ENCODE measurements at places on chromosomes 7 and 10. TPM values are rescaled to one million over a fixed set of nuclear protein-coding genes. Genes with fewer than 3 reads are reported as not detected.

- H3K4me1 ChIP-seq: no peaks in the 10 kb centered on the region
- H3K27me3 ChIP-seq: no peaks in the 10 kb centered on the region
- no peaks in the 10 kb centered on the region for H3K36me3 ChIP-seq
- no peak overlapping the region for H3K27ac ChIP-seq
Observed at GRCh38 chr10:59229441-59229840, 53.0 kb downstream of the PHYHIPL start.

- no peak for DNase-seq
- no peaks in the 10 kb centered on the region for H3K4me1 ChIP-seq
- H3K27ac ChIP-seq: no peak overlapping the region
Observed at GRCh38 chr10:63917363-63917762, 396.2 kb downstream of the REEP3 start.

GRCh38 chr7:130894146-130894908 is 160.3 kb upstream of the KLF14 start:
- H3K27me3 ChIP-seq: no peaks in the 10 kb centered on the region
- H3K36me3 ChIP-seq: no peaks in the 10 kb centered on the region
- peak overlapping the region; percentile 45 for H3K27ac ChIP-seq
- H3K4me1 ChIP-seq: peaks cover 54% of the 10 kb centered on the region
- no peak overlapping the region for H3K4me3 ChIP-seq

DNA sequence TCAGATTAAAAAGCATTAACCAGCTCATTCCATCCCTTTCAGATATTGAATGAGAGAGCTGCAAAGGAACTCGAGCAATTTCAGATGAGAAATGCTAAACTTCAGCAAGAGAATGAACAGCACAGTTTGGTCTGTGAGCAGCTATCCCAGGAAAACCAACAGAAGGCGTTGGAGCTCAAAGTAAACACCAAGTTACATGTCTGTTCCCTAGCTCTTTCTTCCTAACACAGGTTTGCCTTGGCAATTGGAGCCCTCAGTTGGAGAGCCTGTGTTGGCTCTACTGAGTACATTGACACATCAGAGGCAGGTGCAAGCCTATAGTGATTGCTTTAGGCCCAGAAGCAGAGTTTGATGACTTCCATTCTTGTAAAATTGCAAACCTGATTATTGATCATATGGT is 14.7 kb downstream of the CFAP58 start:
- H3K27me3 ChIP-seq: no peaks in the 10 kb centered on the region
- H3K4me1 ChIP-seq: no peaks in the 10 kb centered on the region
- no peak overlapping the region for H3K4me3 ChIP-seq
- no peak overlapping the region for H3K27ac ChIP-seq
- DNase-seq: no peak
- H3K36me3 ChIP-seq: no peaks in the 10 kb centered on the region

GRCh38 chr10:99115703-99116102 is 119.9 kb downstream of the HPSE2 start:
- no peak overlapping the region for H3K4me3 ChIP-seq
- DNase-seq: no peak
- H3K36me3 ChIP-seq: no peaks in the 10 kb centered on the region
- no peaks in the 10 kb centered on the region for H3K27me3 ChIP-seq
- no peaks in the 10 kb centered on the region for H3K4me1 ChIP-seq
- no peak overlapping the region for H3K27ac ChIP-seq

GRCh38 chr10:129055986-129056385 is 411.1 kb upstream of the MGMT start:
- H3K27me3 ChIP-seq: no peaks in the 10 kb centered on the region
- DNase-seq: no peak
- no peak overlapping the region for H3K27ac ChIP-seq
- no peaks in the 10 kb centered on the region for H3K36me3 ChIP-seq

DNA sequence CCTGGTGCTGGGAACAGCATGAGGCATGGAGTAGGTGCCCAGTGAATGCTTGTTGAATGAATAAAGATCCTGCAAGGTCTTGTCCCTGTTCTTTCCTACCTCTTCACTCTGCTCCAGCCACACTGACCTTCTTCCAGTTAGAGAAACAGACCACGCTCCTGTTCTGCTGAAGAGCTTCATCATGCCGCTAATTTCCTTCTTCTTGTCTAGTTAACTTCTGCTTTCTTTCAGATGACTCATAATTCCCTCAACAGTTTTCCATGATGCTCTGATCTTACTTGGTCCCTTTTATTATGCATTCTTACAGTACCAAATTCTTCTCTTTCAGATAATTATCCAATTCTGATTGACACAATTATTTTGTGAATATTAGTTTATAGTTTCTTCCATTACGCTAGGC is 59.5 kb upstream of the C1QL3 start:
- H3K27me3 ChIP-seq: no peaks in the 10 kb centered on the region
- H3K36me3 ChIP-seq: no peaks in the 10 kb centered on the region
- no peak overlapping the region for H3K4me3 ChIP-seq

SEC31B gene
- total RNA-seq: 42.0 TPM

DNA sequence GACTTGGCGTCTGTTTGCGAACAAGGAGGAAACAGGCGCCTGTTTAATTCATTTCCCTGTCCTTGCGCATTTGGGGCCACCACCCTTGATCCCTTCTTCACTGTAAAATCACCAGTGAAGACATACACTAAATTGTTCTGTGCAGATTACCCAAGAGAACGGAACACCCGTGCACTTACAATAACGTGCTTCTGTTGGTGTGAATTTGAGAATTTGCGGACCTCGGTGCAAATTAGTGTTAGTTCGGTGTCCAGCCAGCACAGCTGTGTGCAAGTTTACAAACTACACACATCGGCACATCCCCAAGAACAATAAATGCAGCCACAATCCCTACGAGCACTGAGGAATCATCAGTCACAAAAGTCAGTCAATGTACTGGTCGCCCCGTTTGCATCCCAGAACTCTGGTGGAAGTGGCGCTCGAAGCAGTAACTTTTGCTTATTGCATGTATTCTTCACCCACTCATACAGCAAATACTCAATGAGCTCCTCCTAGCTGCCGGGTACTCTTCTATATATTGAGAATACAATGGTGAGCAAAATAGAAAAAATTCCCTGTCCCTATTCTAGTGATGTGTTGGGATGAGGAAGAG is 786 bp upstream of the CNOT4 start:
- peak; percentile 49 for DNase-seq
- peak overlapping the region; percentile 95 for H3K4me3 ChIP-seq
- peak overlapping the region; percentile 97 for H3K27ac ChIP-seq
- H3K36me3 ChIP-seq: no peaks in the 10 kb centered on the region

- H3K4me3 ChIP-seq: no peak overlapping the region
- DNase-seq: no peak
- no peaks in the 10 kb centered on the region for H3K27me3 ChIP-seq
- no peaks in the 10 kb centered on the region for H3K36me3 ChIP-seq
Observed at GRCh38 chr7:23594879-23595604, 2.1 kb upstream of the CCDC126 start.

DYNC1I1 gene
- 7.1 TPM for total RNA-seq

GRCh38 chr7:155053002-155053401 is 17.1 kb upstream of the HTR5A start:
- no peak overlapping the region for H3K27ac ChIP-seq
- no peaks in the 10 kb centered on the region for H3K36me3 ChIP-seq
- H3K4me1 ChIP-seq: no peaks in the 10 kb centered on the region
- DNase-seq: no peak
- H3K4me3 ChIP-seq: no peak overlapping the region
- H3K27me3 ChIP-seq: no peaks in the 10 kb centered on the region

DNA sequence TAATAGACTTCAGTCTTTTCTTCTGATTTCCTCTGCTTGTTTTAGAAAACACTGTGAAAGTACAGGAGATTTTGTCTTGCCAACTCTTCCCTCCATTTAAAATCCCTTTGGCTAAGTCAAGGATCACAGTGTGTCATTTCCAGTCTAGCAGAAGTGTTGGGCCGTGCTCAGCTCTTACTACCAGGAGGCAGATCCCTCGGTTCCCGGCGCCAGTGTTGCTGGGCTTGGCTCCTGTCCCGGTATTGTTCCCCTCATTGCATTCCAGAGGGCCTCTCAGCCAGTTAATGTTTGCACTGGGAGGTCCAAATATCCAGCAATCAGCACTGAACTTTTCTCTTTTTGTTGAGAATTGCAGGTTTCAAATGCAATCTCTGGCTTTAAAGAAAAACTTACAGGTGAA is 612.1 kb upstream of the MGMT start:
- no peak overlapping the region for H3K27ac ChIP-seq
- H3K36me3 ChIP-seq: no peaks in the 10 kb centered on the region
- peak; percentile 90 for DNase-seq
- no peak overlapping the region for H3K4me3 ChIP-seq

DNA sequence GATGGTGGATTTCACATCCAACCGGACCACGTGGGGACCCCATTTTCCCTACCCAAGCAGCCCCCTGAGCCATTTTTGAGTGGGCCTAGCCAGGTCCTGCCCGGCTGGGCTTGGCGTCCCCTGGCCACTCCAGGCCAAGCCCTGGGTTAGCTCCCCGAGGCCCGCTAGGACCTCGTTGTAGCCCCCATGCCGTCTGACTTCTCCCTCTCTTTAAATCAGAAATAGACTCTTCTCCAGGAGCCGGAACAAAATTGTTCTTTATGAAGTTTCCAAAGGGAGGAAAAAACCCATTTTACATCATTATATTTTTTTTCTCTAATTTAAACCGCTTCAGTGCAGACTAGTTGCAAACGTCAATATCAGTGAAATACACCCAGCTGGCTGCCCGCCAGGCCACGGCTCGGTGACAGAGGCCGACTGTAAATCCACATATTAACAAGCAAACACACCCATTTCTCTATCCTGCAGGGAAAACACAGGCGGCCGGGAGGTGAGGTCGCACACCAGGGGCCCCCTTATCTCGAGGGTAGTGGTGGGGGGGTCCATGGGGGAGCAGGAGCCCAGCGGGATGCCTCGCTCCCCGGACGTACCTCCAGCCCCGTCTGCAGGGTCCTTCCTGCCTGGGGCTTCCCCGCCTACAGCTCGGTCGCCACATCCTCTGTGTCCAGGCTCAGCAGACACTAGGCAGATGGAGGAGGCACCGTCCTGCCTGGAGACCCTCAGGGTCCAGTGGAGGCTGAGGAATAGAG is 72.7 kb downstream of the ELFN1 start:
- no peaks in the 10 kb centered on the region for H3K4me1 ChIP-seq
- no peak overlapping the region for H3K27ac ChIP-seq
- no peaks in the 10 kb centered on the region for H3K27me3 ChIP-seq
- no peaks in the 10 kb centered on the region for H3K36me3 ChIP-seq
- DNase-seq: peak; percentile 60

DNA sequence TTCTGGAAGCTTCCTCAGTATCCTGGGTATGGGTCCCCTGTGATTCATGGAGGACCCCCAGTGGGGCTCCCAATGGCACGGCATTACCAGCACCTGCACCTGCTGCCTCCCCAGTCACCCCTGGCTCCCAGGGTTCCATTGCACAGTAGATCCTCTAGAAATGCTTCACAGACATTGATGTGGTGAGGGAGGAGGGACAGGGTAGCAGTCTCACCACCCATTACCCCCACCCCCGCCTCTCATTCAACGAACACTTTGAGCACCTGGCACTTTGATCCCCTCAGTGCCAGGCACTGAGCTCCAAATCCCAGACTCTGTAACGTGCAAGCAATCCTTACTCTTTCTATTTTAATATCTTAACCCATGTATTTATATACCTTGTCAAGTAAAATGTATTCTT is 26.8 kb upstream of the PSAP start:
- no peaks in the 10 kb centered on the region for H3K36me3 ChIP-seq
- H3K4me1 ChIP-seq: peaks cover 8% of the 10 kb centered on the region
- no peak for DNase-seq
- H3K4me3 ChIP-seq: no peak overlapping the region
- H3K27me3 ChIP-seq: no peaks in the 10 kb centered on the region

GRCh38 chr10:63628526-63629362 is 107.5 kb downstream of the REEP3 start:
- peak overlapping the region; percentile 69 for H3K4me3 ChIP-seq
- peak; percentile 71 for DNase-seq
- peak overlapping the region; percentile 11 for H3K27ac ChIP-seq

DNA sequence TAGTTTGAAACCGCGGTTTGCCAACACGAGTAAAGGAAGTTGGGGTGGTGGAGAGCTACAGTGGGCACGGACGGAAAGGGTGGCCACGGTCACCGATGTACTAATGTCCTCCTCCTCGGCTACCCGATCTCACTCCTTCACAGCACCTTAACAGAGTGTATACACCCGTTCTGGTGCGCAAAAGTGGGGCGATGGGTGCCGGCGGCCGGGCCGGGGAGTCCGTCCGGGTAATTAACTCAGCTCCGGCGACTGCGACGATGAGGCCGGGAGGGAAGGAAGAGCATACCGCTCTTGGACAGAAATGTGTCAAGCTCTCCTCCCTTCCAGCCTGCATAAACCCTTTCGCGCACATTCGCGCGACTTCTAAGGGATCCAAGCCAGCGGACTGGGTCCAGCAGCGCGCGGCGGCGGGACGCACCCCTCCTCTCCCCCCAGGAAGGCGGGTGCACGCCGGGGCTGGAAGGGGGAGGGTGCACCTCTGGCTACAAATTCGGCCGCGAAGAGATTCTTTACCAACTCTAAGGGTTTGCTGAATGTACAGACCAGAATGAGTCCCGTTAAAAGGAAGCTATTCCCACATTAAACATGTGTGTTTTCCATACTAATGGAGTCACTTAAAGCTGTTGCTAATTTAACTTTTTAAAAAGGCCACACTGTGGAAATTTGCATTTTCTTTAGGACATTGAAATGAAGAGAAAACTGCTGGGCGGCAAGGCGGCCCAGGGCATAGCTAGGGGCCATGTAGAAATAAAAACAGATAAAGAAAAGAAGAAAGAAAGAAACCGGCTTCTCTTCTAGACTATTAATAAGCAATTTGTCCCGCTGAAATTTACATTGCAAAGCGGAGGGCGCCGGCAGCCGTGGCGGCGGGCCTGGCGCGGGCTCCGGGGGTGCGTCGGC is 6.6 kb upstream of the EBF3 start:
- no peak for DNase-seq
- H3K4me3 ChIP-seq: no peak overlapping the region
- H3K27me3 ChIP-seq: no peaks in the 10 kb centered on the region
- no peaks in the 10 kb centered on the region for H3K36me3 ChIP-seq

DNA sequence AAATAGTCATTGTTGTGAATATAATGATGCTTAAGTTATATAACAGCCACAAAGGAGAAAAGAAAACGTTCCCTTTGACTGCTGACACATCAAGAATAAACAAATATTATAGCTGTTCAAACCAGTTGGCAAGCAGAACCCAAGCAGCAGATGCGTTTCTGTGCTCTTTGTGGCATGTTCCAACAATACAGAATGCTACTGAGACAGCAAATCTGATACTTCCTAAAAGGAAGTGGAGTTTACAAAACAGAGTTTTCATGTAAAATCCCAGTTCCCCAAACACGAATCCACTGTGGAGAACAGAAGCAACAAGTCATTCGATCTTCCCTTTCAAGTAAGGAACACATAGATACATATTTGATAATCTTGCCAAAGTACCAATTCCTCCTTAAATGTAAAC is 170.9 kb upstream of the ASAH2 start:
- no peak overlapping the region for H3K4me3 ChIP-seq
- no peak for DNase-seq
- no peaks in the 10 kb centered on the region for H3K36me3 ChIP-seq
- H3K4me1 ChIP-seq: no peaks in the 10 kb centered on the region
- no peak overlapping the region for H3K27ac ChIP-seq

MASTL gene
- total RNA-seq: 16.0 TPM

MLXIPL gene
- total RNA-seq: 160 TPM

ALOX5 gene
- total RNA-seq: 13.7 TPM

GRCh38 chr7:146728141-146728540 is 611.5 kb downstream of the CNTNAP2 start:
- no peaks in the 10 kb centered on the region for H3K4me1 ChIP-seq
- no peaks in the 10 kb centered on the region for H3K27me3 ChIP-seq
- no peaks in the 10 kb centered on the region for H3K36me3 ChIP-seq
- H3K27ac ChIP-seq: no peak overlapping the region
- no peak overlapping the region for H3K4me3 ChIP-seq
- no peak for DNase-seq
